Heart right ventricle (tissue), 16 donors: ENCODE measurements at places on chromosomes 12 and 14. TPM values are rescaled to one million over a fixed set of nuclear protein-coding genes. Genes with fewer than 3 reads are reported as not detected.

GRCh38 chr14:54785778-54786770, 116.6 kb downstream of the GCH1 start:
- no peak for DNase-seq

DNA sequence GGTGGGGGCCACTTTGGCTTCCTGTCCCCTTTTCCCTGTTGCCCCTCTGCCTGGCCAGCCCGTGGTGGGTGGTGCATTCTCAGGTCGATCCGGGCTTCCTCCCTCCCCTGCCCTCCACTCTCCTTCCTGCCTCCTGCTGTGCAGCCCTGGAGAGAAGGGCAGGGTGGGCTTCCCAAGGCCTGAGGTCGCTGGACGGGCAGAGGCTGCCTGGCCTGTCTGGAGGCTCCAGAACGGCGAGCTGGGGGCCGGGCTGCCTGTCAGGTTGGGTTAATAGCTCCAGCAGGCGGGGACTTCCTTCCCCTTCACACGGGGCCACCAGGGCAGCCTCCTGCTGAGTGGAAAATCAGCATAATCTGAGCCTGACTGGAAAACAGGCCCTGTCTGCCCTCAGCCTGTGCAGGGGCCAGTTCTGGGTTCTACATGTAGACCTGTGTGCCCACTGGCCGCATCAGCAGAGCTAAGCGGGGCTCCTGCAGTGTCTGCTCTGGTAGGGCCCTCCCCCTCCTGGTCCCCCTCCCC, 11.3 kb downstream of the KIF26A start:
- DNase-seq = peak; percentile 62

DNA sequence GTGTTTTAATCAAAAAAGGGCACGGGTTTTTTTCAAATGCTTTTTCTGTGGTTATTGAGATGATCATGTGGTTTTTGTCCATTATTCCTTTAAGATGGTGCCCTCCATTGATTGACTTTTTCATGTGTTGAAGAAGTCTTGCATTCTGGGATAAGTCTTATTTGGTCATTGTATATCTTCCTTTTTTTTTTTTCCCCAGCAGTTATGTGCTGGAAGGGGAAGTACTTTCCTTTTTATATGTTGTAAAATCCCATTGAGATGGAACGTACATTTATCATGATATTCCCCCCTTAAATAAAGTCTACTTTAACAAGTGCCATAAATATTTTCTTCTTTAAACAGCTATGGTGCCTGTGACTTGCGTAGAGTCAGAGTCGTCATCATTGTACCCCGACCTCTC, 24.8 kb upstream of the MUCL1 start:
- no peak for DNase-seq

SOX5 gene
- total RNA-seq = 2.4 TPM

ANKS1B gene
- total RNA-seq = 1.9 TPM

FOXJ2 gene
- total RNA-seq = 29.4 TPM

FGD6 gene
- total RNA-seq = 22.4 TPM

- no peak for DNase-seq
Measured at GRCh38 chr12:58774731-58775130, 145.6 kb downstream of the LRIG3 start.

GRCh38 chr14:24108336-24108874, 6.2 kb upstream of the DCAF11 start:
- no peak for DNase-seq

- no peak for DNase-seq
Measured at GRCh38 chr12:131917711-131918306, 11.3 kb upstream of the PUS1 start.

BRAP gene
- total RNA-seq = 10.6 TPM

DNA sequence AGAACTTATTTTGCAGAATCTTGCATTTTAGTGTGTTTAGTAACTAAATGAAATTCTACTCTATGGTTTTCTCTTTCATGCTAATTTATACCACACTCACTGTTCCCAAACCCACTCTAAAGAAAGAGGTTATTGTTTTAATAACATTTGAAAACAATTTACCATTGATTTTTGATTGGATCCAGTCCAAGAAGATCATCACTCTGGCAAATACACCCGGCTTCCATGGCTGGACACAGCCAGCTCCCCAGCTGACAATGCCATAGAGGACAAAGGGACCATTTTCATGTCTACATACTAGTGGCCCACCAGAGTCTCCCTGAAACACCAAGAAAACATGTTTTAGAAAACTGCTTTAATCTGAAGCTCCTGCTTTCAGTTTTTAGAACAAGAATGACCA, 42.4 kb downstream of the OVCH1 start:
- no peak for DNase-seq

GRCh38 chr12:59619461-59620240, 23.8 kb downstream of the SLC16A7 start:
- DNase-seq = no peak

MYF6 gene
- total RNA-seq = not detected

- DNase-seq = no peak
Measured at GRCh38 chr12:129959889-129960288, 56.1 kb upstream of the TMEM132D start.

NFE2 gene
- total RNA-seq = 0.17 TPM

- DNase-seq = no peak
Measured at GRCh38 chr12:52912711-52913430, 8.0 kb upstream of the KRT8 start.

GRCh38 chr12:57240066-57240921, 10.7 kb downstream of the STAC3 start:
- DNase-seq = no peak

- no peak for DNase-seq
Measured at GRCh38 chr12:128258866-128259555, 8.0 kb upstream of the TMEM132C start.

KRT5 gene
- 0.45 TPM for total RNA-seq

GRCh38 chr14:71563492-71564153, 368.6 kb upstream of the RGS6 start:
- no peak for DNase-seq

ADAM21 gene
- not detected for total RNA-seq

- no peak for DNase-seq
Measured at GRCh38 chr12:59723520-59723919, 127.7 kb downstream of the SLC16A7 start.

DNA sequence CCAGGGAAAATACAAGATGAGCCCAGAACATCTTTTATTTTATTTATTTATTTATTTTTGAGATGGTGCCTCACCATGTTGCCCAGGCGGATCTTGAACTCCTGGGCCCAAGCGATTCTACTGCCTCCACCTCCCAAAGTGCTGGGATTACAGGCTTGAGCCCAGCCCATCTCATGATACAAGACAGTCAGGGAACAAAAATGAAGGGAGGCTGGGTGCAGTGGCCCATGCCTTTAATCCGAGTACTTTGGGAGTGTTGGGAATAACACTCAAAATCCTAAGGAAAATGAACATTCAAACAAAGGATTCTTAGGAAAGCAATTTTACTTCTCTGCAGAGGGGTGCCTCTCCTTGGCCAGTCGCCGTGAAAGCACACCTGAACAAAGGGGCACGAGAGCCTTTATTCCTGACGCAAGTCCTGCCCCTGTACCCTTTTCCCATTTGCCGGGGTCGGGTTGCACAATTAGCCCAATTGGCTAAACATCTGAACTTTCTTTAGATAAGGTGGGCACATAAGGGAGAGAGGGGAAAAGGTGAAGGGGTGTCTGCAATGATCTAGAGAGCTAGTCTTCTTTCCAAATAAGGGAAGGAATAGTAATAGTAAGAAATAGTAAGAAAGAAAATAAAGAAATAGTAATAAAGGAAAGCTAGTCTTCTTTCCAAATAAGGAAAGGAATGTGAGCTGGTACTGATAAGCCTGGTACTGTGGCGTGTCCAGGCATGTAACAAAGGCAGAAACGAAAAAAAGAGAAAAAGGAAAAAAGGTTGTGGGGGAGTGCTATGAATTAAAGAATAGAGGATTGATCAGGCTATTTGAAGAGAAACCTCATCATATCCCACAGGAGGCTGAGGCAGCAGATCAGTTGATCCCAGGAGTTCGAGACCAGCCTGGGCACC, 13.4 kb downstream of the NCAPD2 start:
- DNase-seq = no peak
